NCI-H460 (cell line): ENCODE measurements at places on chromosomes 2 and 18. TPM values are rescaled to one million over a fixed set of nuclear protein-coding genes. Genes with fewer than 3 reads are reported as not detected.

Gene CSRNP3
- total RNA-seq = 0.74 and 1.2 TPM in 2 replicates

Gene CRYBA2
- total RNA-seq = not detected in 2 replicates

Gene CAMKMT
- 10.3 and 12.4 TPM in 2 replicates for total RNA-seq

Gene ALPP
- not detected in 2 replicates for total RNA-seq

Gene POLR1A
- total RNA-seq = 15.4 and 20.1 TPM in 2 replicates

Gene FSIP2
- total RNA-seq = 0.05 TPM in 1 of 2 replicates, not detected in the other

Gene PTPRM
- total RNA-seq = 97.6 and 129 TPM in 2 replicates

Gene WNT6
- not detected in 2 replicates for total RNA-seq

GRCh38 chr2:168663993-168664392 is 138.4 kb upstream of the NOSTRIN start:
- no peak for DNase-seq

GRCh38 chr2:33298233-33298632 is 178.2 kb upstream of the RASGRP3 start:
- peak; percentile 67 for DNase-seq

DNA sequence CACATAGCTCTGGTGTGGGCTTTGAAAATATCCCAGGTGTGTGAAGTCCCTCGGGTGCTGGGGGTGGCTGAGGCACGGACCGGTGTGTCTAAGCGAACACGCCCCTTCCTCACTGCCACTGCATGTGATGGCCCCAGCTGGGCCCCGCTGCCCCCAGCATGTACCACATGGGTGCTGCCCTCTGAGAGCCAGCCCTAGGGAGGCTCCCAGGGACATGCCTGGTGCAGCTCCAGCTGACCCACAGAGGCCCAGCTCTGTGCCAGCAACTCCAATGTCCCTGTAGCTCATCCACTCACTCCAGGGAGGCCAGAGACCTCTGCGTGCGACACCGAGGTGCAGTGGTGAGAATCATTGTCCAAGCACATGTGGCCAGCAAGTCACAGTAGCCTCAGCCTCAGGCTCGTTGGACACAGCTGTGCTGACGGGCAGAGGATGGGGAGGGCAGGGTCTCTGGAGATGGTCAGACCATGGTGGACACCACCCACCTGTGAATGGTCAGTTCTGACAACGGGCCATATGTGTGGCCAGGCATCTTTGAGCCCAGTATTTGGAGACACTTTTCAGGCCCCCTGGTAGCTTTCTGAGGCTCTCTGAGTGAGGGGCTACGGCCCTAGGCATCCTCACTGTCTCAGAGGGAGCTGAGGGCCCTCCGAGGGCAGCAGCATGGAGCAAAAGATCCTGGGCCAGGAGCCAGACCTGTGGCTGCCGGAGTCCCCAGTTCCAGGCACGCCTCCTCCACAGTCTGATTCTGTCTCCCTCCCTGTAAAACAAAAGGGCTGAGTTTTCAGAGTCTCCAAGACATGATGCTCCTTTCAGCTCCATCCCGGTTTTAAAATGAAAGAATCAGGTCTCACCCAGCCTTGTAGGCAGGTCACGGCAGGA is 220.7 kb downstream of the NDUFA10 start:
- no peak for DNase-seq

- DNase-seq = no peak
These were observed 303.8 kb upstream of the TRIB2 start for GRCh38 chr2:12412898-12413305.

- no peak for DNase-seq
These were observed 64.9 kb upstream of the OTOS start for GRCh38 chr2:240205348-240205747.

DNA sequence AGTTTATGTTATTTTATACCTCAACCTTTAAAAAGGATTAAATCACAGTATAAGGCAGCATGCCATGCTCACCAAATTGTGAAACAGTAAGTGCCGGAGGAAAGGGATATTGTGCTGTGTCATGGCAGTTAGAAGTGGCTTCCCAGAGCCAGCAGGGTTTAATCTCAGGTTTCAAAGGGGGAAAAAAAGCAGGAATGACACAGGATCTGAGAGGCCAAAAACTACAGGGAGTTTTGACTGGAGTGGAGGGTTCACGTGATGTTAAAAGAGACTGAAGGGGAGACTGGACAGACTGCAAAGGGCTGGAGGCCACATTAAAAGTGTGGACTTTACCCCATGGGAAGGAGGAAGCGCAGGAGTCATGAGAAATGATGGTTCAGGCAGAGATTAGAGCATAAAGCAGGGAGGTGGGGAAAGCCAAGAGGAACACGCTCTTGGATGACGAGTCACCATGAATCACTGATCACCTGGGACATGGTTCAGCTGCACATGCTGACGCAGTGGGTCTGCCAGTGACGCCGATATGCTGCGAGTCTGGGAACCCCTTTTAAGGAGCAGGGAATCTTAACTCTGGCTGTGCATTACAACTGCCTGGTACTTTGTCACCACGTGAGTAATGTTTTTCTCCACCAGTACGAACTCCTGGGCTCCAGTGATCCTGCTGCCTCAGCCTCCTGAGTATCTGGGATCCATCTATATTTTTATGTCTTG is 6.1 kb downstream of the CHMP1B start:
- DNase-seq = peak; percentile 98

DNA sequence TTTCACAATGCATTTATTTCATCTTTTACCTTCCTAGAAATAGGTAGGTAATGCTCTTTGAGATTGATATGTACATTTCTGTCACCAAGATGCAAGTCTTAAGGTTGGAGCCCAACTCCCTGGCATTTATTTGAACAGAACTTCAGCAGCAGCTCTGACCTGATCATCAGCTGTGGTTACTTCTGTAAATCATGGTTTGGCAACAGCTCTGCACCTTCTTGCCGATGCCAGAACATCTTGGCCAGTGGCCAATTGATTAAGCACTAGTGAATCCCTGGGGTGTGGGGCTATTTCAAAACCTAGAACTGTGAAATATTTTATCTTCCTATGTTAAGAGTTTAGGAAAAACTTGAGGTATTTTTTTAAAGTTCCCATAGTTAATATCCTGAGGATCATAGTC is 124.8 kb upstream of the NYAP2 start:
- DNase-seq = no peak

DNA sequence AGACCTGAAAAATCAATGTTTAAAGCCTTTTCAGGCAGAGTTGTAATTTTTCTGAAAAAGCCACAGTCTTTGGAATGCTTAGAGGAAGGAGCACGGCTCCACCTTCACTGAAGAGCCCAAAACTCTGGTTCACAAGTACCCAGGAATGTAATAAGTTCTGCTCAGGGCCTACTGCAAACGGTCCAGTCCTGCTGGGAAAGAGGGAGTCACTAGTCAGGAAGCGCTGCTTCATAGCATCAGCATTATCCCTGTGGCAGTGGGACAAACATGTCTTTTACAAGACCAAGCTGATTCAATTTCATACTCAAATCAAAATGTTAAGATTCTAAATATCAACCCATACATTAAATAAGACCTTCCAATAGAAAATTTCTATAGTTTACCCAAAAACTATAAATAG is 152.9 kb upstream of the PGAP1 start:
- DNase-seq = no peak

- no peak for DNase-seq
These were observed 30.4 kb downstream of the CYTIP start for GRCh38 chr2:157413326-157414035.

- peak; percentile 83 for DNase-seq
These were observed 171.2 kb downstream of the TMEM247 start for GRCh38 chr2:46650556-46651001.

- DNase-seq = peak; percentile 5
These were observed 1053.5 kb upstream of the FAM98A start for GRCh38 chr2:34652636-34653035.

GRCh38 chr18:12744103-12744502 is 41.3 kb downstream of the PSMG2 start:
- DNase-seq = peak; percentile 45

DNA sequence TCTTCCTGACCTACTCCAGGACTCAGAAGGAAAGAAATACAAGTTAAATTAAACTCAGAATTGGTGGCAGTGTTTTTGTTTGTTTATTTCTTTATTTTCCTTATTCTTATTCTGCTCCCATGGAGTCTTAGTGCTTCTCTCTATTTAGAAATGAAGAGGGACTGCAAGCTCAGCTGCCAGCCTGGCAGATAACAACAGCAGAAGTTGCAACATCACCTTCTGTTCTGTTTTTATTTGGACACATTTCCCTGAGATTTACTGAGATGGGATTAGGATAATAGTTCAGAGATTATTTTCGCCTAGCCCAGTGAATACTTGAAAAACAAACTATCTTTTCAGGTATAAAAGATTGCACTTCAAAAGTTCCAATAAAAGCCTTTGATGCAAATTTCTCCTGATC is 70.4 kb upstream of the DTNA start:
- DNase-seq = no peak

DNA sequence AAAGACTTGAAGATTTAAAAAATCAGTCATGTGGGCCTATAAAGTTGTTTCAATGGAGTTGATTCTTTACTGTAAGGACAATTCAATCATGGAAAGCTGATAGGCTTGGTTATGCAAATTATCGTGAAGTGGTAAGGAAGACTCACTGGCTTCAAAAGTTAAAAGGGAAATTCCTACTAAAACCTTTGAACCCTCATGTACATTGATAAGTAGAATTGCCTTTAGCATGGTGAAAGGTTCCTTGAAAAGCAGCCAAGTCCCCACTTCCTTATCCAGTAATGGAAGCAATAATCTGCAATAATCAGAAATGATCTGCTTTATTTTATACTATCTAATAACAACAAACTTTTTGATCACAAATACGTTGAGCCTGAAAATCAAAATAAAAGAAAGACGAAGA is 14.4 kb upstream of the CCL20 start:
- no peak for DNase-seq

DNA sequence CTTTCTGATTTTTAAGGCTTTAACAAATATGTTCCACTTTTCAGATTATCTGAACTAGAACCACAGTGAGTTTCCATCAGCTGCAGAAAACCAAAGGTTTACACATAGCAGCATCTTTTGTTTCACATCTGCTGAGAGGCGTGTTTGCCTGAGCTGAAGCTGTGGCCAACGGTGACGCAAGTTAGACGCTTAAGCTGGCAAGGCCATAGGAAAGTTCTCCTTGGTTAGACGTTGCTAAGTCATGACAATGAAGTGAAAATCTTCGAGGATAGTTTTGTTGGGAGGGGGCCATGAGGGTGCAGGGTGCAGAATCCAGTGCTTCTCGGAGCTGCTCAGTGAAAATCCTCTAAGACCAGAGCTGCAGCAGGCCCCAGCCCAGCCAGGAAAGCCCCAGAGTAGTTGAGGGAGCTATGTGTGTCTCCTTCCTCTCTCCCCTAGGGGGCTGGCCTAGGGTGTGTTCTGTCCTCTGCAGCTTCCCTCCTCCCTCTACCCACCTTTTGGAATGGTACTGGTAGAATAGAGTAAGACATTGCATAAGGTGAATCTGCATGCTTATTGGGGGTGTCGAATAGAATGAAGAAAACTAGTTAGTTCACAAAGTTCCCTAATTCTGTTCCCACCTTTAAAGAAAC is 105.4 kb downstream of the FHOD3 start:
- no peak for DNase-seq

DNA sequence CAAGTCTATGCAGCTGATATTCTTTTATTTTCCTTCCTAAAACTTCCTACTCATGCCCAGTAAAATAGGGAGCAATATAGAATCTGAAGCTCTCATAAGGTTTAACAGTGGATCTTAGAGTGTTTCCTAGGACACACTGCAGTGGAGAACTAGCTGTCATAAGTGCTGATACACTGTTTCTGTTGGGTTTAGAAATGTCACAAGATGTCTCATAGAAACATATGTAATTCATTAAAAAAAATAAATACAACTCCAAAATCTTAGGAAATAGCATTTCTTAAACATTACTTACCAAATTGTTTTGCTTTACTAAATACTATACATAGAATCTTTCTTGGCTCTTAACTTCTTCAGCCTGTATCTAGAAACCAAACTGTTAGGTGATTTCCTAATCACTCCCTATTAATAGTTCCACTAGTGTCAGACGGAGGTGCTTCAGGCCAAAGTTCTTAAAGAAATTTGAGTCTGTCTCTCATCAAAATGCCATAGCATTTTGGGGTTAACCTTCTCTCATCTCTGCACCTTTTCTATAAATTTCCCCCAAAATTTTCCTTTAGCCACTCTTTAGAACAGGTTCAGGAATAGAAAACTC is 93.7 kb downstream of the CERKL start:
- DNase-seq = no peak

DNA sequence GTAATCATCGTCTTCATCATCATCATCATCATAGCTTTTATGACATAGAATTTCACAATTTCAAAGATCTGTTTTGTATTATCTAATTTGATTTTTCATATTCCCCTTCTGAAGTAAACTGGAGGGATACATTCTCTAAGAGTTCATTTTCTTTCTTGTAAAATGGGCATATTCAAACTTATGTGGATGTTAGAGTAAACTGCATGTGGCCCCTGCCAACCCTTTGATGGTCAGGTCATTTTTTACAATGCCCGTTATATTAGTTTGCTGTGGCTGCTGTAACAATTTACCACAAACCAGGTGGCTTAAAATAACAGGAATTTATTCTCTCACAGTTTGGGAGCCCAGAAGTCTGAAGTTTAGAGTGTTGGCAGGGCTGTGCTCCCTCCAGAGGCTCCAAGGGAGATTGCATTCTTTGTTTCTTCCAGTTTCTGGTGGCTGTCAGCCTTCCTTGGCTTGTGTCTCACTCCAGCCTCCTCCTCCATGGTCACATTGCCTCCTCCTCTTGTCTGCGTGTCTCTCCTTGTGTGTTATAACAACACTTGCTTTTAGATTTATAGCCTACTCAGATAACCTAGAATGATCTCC is 127.5 kb upstream of the MMADHC start:
- peak; percentile 16 for DNase-seq

DNA sequence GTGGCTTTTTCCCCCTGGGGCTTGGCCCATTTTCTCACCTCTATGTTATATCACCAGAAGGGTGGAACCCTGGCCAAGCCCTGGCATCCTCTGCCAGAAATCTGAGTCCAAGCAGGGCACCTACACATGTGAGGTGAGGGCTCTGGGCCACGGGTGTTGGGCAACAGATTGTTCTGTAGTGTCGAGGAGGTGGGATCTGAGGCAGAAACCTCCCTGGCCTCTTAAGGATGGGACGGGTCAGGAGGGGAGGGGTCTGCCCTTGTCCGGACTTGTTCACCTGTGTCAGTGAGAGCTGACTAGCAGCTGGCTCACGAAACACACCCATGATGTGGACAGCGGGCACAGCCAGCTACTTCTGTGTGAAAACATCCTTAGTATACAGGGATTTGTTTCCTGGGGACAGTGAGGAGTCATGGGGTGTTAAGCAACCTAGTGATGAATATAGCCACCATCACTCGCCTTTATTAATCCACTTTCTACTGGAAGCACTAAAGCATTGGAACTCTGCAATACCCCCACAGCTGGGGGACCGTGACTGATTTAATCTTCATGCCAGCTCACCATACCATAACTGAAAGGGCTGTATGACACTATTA is 35.6 kb downstream of the EPAS1 start:
- DNase-seq = no peak

DNA sequence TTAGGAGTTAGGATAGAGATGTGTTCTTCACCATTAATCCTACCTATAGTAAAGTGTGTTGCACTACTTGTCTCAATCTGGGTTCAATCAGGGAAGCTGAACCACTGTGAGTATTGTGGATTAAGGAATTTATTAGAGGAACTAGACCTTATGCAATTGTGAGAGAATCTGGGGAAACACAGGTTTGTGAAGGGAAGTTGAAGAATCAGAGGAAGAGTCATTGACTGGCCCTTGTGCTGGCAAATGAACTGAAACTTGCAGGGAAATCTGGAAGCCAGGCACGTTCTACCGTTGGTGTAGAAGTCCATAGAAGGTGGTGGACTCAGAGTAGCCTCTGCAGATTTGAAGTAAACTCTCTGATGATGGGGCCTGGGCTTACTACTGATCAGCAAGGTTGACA is 44.7 kb upstream of the HK2 start:
- DNase-seq = no peak
